ENCODE measurements at places on chromosomes 12 and 14. TPM values are rescaled to one million over a fixed set of nuclear protein-coding genes. Genes with fewer than 3 reads are reported as not detected.

DNA sequence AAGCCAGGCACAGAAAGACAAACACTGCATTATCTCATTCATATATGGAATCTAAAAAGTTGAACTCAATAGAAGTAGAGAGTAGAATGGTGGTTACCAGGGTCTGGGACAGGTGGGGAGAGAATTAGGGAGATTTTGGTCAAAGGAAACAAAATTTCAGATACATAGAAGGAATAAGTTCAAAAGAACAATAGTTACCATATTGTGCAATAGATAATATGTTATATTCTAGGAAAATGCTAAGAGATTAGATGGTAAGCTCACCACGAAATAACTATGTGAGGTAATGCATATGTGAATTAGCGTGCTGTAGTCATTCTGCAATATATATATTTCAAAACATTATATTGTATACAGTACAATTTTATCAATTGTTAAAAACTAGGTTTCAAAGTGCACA lies 442.5 kb downstream of the KCNH5 start:
- DNase-seq: no peak

GRCh38 chr12:119375883-119376190 lies 41.3 kb downstream of the CCDC60 start:
- no peak for DNase-seq

IL31 gene
- total RNA-seq: not detected

DNA sequence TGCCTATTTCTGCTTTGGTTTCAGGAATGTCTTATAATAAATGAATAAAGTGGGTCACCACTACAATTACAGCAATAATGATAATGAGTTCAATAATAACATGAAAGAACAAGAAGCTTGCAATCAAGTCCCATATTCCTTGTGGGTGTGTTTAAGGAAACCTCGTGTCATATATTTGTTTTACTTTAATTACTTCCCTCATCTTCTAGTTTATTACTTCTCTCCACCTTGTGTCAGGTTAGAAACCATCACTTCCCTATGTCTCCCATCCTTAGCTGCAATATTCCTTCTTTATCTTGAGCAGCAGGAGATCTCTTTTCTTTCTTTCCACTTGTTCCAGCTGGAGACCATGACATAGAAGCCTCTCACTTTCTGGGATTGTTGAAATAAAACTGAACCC lies 384.0 kb upstream of the TMEM132C start:
- DNase-seq: no peak

CLEC6A gene
- total RNA-seq: not detected

GRCh38 chr14:75610834-75611233 lies 32.4 kb downstream of the FLVCR2 start:
- no peak for DNase-seq

VRTN gene
- total RNA-seq: not detected

DNA sequence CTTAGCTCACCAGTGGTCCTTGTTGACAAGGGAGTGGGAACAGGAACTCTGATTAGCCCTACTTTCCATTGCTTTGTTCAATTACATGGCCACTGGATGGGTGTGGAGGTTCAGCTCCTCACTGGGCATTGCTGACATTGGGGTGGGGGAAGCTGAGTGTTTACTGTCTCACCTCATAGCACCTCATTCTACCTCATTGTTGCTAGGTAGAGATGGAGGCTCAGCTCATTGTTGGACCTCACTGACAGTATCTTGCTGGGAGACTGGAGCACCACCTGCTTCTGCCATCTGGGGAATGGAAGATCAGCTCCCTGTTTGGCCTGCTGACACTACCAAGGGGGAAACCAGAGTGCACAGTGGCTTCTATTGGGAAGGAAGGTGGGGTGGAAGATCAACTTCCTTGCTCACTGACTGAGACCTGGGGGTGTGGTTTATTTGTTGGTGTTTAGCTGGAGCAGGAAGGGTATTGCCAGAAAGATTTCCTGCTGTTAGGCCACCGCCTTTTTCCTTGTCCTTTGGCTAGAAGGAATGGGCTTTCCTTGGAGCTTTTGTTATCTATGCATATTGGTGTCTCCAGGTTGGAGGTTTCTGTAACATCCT lies 1.3 kb upstream of the OR4E2 start:
- no peak for DNase-seq

OASL gene
- total RNA-seq: 55.3 TPM

GRCh38 chr12:8661016-8661415 lies 1.6 kb downstream of the MFAP5 start:
- no peak for DNase-seq

DNA sequence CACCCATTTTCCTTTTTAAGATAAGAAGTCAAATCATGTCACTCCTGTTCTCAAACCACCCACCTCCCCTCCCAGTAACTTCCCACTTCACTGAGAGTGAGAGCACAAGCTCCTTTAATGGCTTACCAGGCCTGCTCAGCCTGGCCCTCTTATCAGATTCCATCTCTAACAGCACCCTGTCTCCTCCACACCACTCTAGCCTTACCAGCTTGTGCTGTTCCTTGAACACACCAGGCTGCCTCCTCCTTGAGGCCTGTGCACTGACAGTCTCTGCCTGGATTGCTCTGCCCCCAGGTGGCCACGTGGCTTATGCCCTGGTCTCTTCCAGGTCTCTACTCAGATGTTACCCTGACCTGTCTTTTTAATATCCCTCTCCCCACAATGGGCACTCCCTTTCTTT lies 40.1 kb upstream of the EVL start:
- peak; percentile 48 for DNase-seq

ALG10 gene
- 21.9 TPM for total RNA-seq

GRCh38 chr14:99596071-99596627 lies 7.9 kb downstream of the CCDC85C start:
- no peak for DNase-seq

DNA sequence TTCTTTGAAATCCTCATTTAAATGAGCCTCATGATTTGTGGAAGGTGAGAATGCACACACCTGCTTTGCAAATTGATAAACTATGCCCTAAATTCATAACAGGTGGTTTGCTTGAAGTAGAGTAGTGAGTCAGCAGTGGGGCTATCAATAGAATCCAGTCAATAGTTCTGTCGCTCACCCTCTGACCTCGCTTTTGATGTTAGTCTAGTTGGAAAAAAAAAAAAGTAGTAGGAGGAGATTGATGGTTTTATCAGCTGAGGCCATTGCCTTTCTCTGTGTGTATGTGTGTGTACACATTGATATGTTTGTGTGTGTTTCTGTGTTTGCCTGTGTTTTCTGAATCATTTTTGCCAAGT lies 267.3 kb downstream of the SNAPC1 start:
- DNase-seq: no peak

DNAH10 gene
- 0.76 TPM for total RNA-seq

KRT77 gene
- total RNA-seq: not detected

AQP6 gene
- total RNA-seq: not detected

DNA sequence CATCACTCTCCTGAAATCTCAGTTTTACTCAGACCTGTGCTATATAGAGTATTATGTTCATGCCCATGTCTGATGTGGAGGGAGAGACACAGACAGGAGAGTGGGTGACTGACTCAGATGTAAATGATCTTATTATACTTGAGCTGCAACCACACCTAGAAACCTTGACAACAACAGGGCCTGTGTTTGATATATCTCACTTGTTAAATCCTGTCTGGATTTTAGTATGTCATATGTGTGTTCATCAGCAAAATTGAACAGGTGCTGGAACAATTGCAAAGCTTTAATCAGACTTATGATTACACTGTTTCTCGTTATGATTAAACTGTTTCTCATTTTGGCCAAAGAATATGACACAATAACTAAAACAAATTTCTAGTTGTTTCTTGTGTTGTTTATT lies 37.7 kb downstream of the DIP2B start:
- DNase-seq: no peak

DNA sequence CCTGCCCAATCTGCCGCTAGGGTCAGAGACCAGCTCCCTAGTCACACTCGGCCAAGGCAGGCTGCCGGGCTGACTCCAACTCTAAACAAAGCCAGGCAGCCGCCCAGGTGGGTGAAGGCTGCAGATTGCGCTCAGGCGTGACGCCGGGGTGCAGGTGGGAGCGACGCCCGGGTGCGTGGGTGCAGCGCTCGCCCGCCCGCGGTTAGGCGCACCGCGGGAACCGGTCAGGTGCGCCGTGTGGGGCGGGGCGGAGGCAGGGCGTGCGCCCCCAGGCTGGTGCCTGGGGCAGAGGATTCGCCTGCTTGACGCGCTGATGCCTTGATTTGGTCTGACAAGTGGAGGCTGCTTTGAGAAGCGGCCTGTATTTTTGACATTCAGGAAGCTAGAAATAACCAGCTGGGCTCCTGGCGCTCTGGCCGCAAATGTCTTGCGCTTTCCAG lies 126.7 kb upstream of the HIF1A start:
- DNase-seq: peak; percentile 54

- no peak for DNase-seq
Observed at GRCh38 chr12:125105600-125105999, 40.4 kb downstream of the AACS start.

- no peak for DNase-seq
Observed at GRCh38 chr12:64678248-64678647, 68.0 kb downstream of the RASSF3 start.

GRCh38 chr12:116624516-116624915 lies 65.3 kb downstream of the MAP1LC3B2 start:
- DNase-seq: no peak

DNA sequence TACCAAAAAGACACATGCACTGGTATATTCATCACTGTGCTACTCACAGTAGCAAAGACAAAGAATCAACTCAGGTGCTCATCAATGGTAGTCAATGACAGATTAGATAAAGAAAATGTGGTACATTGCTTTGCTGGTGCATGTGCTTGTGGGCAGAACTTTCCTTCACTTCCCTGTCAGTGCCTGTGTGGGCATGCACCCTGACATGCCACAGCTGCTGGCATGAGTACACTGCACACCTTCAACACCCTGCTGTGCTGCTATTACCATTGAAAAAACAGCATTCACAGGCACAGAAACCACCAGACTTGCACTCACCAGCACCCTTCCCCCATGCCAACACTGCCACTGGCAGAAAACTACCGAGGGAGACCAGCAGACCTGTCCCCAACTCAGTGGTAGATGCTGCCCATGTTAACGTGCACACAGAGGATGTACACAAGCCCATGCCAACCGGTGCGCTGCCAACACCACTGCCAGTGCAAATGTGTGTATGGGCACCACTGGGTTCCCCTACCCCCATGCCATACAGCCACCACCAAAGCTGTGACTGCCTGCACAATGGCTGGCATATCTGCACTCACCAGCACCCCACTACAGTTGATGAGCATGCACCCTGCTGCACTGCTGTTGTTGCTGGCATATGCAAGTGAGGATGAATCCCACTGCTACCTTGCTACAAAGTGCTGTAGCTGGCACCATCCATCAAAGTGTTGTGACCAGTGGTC lies 57.4 kb downstream of the APOBEC1 start:
- DNase-seq: no peak

ZNF26 gene
- 22.1 TPM for total RNA-seq

GRCh38 chr14:72173038-72173720 lies 240.9 kb downstream of the RGS6 start:
- DNase-seq: no peak

Measured in activated CD8-positive, alpha-beta memory T cell treated with anti-CD3 and anti-CD28 coated beads, Interleukin-2, amount 10 ng/mL, durations not matched to agents 7 days and 5 days (primary cell).